ENCODE measurements at places on chromosomes 2 and 18.

DNA sequence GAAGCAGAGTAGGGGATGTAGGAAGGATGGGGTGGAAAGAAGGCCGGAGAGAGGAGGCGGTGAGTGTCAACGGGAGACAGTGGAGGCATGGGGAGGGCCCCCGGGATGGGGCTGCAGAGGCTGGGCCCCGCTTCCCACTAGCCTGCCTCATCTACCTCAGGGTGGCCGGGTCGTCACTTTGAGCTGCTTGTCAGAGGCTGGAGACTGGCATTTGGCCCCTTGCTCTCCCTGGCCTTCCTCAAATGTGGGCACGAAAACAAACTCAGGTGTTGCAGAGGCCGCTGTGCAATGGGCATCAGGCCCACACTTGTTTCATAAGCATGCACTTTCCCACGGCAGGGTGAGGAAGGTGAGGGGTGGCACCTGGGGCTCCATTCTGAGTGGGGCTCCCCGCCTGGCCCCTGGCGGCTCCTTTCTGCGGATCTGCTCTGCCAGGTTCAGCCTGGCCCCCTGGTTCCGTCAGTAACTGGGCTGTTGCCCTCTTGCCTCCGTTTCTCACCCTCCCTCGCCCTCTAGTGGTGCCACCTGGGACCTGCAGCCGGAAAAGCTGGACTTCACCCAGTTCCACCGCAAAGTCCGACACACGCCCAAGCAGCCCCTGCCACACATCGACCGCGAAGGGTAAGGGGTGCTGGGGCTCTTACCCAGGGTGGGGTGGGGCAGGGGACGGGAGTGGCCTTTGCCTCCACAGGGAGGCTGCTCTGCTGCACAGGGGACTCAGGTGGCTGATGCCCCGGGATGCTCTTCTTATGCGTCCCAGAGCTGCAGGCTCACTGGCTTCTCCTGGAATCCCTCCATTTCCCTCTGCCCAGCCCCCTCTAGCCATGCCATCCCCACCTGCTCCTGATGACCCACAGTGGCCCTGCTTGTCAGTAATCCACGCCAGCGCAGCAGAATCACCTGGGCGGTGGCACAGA lies 125.4 kb downstream of the CTIF start:
- DNase-seq: no peak

DNA sequence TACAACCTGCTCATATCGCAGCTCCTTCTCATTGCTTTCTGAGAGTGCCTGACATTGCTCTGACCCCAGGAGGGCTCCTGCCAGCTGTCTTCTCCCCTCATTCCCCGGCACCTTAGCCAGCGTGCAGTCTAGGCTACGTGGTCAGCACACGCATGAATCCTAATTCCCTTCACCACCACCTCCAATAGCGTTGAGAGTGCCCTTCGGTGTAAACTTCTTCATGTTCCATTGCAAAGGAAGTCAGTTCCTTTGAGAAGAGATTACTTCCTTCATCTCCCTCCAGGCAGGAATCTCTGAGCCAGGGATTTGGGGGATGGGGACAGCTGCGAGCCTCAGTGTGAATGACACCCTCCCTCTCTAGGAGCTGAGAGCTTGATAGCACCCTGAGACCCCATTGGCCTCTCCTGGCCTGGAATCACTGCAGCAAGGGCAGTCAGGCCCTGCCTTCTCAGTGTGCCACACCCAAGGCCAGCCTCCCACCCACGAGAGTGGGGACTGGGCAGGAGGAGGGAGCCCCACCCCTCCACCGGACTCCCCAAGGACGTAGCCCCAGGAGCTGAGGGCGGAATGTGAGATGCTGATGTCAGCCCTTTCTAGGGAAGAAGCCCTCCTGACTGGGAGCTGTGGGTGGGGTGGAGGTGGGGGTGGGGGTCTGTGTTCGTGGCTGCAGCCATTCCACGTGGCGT lies 53.4 kb downstream of the SLC66A2 start:
- DNase-seq: no peak

DNA sequence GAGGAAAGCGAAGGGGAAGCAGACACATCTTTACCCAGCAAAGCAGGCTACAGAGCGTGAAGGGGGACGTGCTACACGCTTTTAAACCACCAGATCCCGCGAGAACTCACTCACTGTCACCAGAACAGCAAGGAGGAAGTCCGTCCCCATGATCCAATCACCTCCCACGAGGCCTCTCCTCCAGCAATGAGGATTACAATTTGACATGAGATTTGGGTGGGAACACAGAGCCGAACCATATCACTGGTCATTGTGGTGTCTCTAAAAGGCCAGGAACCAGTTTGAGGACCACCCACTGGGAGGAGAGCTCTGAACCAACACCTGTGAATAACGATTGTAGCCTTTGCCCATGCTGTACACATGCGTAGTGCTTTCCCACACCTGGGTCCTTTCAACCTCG lies 116.6 kb upstream of the FAM136A start:
- no peak for DNase-seq

- DNase-seq: no peak
These were observed 118.0 kb upstream of the STPG4 start for GRCh38 chr2:47272905-47273758.

DNA sequence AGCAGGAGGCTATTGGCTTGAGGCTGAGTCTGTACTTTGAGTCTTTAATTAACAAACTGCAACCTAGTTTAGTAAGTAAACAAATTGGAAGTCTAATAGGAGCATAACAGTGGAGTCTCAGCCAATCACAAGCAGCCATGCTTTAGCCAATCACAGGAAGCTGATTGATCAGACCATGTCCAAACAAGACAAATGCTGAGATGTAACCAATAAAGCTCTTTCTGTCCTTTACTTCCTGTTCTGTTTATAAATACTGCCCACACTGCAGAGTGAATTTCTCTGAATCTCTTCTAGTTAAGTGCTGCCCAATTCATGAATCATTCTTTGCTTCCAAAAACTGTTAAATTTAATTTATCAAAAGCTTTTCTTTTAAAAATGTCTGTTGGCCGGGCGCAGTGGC lies 146.6 kb upstream of the DLX2 start:
- no peak for DNase-seq

- DNase-seq: no peak
These were observed 499.9 kb upstream of the SPHKAP start for GRCh38 chr2:228681426-228681825.

GRCh38 chr18:59954241-59954640 lies 54.4 kb downstream of the PMAIP1 start:
- DNase-seq: no peak
